NCI-H146 (cell line): ENCODE measurements at places on chromosomes 7 and 10.

- DNase-seq = no peak
These were observed 4.8 kb upstream of the CEP55 start for GRCh38 chr10:93491602-93492121.

DNA sequence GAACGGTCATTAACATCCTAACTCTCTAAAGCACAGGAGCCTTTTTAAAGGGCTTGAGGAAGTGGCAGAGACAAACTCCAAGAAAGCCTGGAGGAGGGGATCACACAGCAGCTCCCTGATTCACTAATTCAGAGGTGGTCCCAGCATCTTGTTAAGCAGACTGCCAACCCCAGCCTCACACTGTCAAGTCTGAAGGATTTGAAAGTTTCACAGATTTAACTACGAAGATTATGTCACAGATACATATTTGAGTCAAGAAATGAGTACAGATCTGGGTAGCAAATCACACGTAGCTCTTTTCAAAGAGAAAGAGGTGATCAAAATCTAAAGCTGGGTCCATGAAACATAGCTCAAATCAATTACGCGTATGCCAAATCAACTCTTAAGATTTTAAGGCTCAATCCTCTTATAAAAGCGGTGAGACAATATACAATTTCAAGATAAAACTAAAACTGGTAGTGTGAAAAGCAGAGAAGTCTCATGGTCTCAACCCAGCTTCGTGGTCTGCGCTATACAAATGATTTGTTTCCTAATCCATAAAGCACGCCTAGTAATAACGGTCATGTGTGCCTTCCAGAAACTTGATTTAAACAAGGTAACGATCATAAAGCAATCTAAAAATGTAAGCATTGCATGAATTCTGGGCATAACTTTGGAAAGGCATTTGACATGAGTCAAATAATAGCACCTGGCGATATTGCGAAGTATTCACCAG, 229.9 kb upstream of the MKLN1 start:
- no peak for DNase-seq

- DNase-seq = no peak
These were observed 274.6 kb downstream of the KCND2 start for GRCh38 chr7:120547605-120548004.

DNA sequence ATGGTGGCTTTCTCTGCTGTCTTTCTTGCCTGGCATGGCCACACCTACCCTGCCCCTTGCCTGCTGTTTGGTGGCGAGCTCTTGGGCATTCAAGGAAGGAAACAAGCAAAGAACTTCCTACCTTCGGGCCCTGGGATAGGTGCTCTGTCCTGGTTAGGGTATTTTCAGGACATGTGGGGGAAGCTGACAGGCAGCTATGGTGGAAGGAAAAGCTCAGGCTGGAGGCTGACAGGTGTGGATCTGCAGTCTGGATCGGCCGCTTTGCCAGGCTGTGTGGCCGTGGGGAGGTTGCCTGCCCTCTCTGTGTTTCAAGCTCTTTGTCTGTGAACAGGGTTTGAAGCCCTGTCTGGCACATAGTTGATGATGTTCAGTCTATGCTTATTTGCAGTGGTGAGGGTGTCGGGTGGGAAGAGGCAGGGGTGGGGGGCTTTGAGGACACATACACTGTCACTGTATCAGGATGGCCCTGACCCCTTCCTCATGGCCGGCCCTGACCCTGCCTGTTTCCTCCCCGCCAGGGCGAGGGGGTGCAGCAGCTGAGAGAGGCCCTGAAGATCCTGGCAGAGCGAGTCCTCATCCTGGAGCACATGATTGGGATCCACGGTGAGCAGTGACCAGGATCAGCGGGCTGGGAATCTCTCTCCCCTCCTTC, 73.7 kb downstream of the MYL10 start:
- no peak for DNase-seq
